ENCODE measurements at places on chromosomes 12 and 14.
A peak's percentile ranks its signal among the peaks of the same experiment; 100 is the strongest.

DNA sequence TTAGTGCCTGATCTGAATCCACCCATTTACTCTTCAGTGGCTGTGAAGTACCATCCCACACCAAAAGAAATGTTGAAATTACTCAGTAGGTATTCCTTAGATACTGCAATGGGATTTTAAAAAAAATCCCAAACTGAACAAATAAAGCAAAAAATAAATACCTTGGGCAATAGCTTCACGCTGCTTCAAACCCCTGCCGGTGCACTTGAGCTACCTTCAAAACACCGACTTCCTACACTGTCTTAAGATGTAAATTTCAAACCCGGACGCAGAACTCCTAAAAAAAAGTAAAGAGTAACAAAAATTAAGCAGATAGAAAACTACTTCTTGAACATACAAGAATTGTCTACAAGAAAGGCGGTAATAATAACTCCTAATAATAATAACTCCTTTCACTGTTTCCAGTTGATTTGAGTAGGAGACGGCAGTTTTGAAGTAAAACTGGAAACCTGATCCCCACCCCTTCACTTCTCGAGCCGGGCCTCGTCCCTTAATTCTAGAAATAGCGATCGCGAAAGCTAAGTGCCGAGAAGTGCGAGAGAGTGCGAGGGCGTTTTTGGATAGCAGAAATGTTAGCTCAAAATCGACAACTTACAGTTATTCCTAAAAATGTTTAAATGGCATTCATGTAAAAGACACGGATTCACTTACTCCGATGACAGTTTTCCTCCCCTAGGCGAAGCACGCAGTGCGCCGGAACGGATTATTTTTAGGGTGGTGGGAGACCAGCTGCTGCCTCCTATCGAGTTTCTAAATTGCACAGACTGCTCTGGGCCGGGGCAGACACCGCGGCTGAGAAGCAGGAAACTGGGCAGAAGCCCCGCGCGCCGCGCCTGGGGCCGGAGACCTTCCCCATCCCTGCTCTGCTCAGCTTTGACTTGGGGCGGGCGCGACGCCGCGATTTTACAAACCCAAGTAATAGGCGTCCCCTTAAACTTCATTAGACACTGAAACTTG lies at the start of gene ABCC9:
Gene ABCC9, minus strand, starts transcription at position 878 of the 957 bp plus-strand sequence. CDS start 4,752 bp downstream, outside the sequence.
- DNase-seq = no peak

GRCh38 chr14:74619672-74620131 lies 7.7 kb upstream of the LTBP2 start:
- peak; percentile 94 for DNase-seq

DNA sequence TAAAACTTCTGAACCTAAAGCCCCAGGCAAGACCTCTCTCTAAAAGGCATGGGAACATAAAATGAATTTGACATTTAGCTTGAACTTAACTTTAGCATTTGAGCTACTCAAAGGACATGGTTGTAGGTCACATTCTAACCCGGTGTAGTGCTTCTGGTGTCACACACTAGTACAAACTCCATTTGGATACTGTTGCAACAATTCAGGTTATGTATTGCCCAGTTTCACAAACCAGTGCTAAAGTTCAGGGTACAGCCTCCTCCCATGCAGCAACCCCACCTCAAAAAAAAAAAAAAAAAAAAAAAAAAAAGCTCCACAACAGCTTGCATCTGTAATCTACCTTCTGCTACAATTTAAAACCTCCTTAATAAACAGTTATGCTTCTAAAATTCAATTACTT lies 7.8 kb downstream of the PPTC7 start:
- no peak for DNase-seq

DNA sequence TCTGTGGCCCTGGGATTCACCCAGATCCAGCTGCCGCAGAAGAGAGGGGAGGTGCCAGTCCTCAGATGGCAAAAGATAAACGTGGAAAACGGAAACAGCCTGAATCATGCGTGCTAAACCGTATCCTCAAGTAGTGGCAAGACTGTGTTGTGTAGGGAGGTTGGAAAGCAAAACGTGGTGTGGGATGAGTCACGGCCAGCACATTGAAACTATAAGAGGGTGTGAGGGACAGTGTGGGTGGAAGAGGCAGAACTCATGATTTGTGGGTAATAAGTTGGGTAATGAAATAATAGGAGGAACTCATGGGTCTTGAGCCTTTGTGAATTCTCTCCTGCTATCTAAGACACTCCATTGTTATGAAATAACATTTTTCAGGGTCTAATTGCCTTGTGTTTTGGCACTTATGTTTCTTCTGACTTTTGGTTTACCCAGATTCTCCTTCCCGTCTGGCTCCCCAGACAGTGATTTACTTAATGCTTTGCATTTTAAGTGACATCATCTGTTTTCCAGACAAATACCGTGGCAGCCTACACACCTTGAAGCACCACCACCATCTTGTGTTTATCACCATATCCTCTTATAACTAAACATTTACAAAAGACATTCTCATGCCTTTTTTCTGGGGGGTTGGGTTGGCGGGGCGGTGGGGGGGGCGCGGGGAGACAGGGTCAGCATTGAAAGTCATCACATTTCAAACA lies 62.3 kb upstream of the PTCSC3 start:
- DNase-seq = no peak

DNA sequence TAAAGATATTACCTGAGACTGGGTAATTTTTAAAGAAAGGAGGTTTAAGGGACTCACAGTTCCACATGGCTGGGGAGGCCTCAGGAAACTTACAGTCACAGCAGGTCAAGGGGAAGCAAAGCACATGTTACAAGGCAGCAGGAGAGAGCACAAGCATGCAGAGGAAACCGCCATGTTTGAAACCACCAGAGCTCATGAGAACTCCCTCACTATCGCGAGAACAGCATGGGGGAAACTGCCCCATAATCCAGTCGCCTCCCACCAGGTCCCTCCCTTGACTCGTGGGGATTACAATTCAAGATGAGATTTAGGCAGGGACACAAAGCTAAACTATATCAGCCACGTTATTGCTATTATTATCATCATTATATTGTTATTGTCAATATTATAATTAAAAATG lies 138.7 kb downstream of the RIMBP2 start:
- no peak for DNase-seq

GRCh38 chr12:80498059-80498728 lies 54.2 kb downstream of the PTPRQ start:
- no peak for DNase-seq

- DNase-seq = no peak
Measured at GRCh38 chr14:82641050-82641540, 1107.4 kb upstream of the SEL1L start.

DNA sequence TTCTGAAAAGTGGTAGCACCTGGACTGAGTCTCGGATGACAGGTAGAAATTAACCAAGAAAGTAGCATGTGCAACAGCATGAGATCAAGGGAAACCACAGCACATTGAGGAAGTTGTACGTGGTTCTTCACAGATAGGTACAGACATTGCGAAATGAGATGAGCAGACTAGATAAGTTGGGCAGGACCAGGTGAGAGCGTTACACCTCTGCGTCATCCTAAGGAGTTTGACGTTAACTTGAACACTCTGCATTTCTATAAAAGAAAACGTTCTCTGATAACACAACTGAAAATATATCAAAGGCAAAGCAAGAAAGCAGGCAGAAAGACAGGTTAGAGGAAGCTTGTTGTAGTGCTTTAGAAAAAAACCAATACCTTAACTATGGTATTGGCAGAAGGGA lies 98.5 kb upstream of the RASSF8 start:
- no peak for DNase-seq

DNA sequence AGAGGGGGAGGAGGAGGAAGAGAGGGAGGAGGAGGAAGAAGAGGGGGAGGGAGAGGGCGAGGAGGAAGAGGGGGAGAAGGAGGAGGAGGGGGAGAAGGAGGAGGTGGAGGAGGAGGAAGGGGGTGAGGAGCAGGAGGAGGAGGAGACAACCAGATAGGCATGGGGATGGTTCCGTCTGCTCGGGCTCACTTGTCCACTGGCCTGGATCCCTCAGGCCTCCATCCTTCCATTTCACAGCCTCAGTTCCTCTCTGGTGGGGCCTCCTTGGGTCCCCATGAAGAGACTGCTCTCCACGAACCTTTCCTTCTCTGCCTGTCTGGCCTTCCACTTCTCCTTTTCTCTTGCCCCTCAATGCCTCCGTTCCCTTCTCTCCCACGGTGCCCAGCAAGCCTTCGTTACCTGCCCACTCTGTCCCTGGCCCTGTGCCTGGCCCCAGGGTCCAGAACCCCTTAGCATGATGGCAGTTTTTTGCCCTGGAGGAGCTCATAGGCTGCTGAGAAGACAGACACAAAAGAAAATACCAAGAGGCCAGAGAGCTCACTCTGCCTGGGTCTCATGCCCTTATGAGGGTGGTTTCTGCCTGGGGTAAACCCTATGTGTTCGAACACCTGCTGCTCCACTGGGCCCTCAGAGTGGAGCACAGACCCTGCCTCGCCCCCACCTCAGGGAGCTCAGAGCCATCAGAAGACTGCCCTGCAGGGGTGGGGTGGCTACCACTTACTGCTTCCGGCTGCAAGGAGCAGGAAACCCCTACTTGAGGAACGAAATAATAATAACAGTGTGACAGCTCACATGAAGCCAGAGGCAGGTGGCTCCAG lies 11.7 kb upstream of the CACNA2D4 start:
- DNase-seq = no peak

- no peak for DNase-seq
Measured at GRCh38 chr14:57831981-57832380, 33.9 kb downstream of the SLC35F4 start.

DNA sequence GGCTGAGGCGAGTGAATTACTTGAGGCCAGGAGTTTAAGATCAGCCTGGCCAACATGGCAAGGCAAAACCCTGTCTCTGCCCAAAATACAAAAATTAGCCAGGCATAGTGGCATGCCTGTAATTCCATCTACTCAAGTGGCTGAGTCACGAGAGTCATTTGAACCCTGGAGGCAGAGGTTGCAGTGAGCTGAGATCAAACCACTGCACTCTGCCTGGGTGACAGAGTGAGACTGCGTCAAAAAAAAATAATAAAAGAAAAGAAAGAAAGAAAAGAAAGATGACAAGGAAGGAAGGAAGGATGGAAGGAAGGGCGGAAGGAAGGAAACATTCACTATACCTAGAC lies 159.6 kb upstream of the CNOT2 start:
- no peak for DNase-seq

- no peak for DNase-seq
Measured at GRCh38 chr14:95515080-95515489, 1.4 kb downstream of the SYNE3 start.

DNA sequence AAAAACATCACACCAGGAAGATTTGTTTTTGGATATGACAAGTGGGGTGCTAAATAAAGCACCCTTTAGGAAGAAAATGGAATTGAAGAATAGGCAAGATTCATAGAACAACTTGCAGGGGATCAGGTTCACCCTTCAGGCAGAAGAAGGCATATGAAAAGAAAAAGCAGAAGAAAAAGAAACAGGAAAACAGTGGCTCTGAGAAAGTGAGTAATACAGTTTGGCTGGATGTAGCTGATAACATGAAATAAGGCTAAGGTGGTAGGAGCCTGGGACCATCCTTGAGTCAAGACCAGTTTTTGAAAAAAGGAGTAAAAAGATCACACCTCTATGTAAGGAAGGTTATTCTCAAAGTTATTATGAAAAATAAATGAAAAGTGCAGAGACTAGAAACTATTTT lies 42.4 kb downstream of the TRIP11 start:
- no peak for DNase-seq

DNA sequence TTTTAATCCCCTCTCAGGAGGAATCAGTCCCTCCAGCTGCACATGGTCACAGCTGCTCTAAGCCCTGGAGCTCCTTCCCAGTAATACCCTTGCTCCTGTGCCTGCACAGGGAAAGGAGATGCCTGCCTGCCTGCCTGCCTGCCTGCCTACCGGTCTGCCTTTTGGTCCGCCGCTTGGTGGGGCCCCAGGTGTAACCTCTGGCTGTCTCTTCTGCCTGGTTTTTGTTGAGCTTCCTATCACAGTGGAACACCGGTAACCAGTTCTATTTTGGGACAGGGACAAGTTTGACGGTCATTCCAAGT lies 99.8 kb downstream of the DAD1 start:
- DNase-seq = no peak

- no peak for DNase-seq
Measured at GRCh38 chr12:92719674-92720073, 16.9 kb downstream of the PLEKHG7 start.

- no peak for DNase-seq
Measured at GRCh38 chr12:2052826-2053678, at the start of gene CACNA1C. Gene CACNA1C (plus strand): TSS chr12:2052987. CDS start chr12:2053563, 576 bp downstream.

DNA sequence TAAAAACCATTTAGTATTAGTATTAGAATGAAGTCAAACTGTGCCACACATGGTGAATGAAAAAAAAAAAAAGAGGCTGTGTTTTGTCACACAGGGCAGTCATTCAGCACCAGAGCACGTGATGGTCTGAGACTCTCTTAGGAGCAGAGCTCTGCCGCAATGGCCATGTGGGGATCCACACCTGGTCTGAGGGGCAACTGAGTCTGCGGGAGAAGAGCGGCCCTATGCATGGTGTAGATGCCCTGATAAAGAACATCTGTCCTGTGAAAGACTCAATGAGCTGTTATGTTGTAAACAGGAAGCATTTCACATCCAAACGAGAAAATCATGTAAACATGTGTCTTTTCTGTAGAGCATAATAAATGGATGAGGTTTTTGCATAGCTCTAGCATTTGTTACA lies 12.2 kb upstream of the BDKRB1 start:
- no peak for DNase-seq

- DNase-seq = no peak
Measured at GRCh38 chr12:108724054-108724889, 7.0 kb downstream of the CORO1C start.

- no peak for DNase-seq
Measured at GRCh38 chr12:48557919-48558318, 11.9 kb downstream of the LALBA start.

GRCh38 chr14:93375673-93376156 lies 28.7 kb downstream of the COX8C start:
- DNase-seq = no peak

DNA sequence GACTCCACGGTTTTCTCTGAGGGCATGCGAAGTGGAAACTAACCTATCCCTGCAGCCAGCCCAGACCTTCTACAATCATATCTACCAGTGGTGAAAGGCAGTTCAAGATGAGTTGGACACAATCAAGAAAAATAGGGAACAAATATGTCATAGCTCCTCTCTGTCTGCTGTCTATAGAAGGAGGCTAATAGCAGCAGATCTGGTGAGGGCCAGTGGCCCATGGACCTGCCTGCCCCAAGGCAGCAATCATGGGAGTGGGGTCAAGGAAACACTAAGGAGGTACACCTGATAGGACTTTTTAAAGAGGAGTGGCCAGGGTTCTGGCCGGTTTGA lies 149.5 kb downstream of the PRKCH start:
- no peak for DNase-seq

GRCh38 chr14:70638416-70638815 lies 3.3 kb upstream of the TTC9 start:
- no peak for DNase-seq

GRCh38 chr12:42557586-42558172 lies 31.9 kb downstream of the PRICKLE1 start:
- DNase-seq = no peak

GRCh38 chr14:100341301-100342031 lies 18.3 kb downstream of the SLC25A47 start:
- DNase-seq = peak; percentile 65

Data from AG04449 (cell line).